ENCODE measurements at places on chromosomes 6 and 20.

DNA sequence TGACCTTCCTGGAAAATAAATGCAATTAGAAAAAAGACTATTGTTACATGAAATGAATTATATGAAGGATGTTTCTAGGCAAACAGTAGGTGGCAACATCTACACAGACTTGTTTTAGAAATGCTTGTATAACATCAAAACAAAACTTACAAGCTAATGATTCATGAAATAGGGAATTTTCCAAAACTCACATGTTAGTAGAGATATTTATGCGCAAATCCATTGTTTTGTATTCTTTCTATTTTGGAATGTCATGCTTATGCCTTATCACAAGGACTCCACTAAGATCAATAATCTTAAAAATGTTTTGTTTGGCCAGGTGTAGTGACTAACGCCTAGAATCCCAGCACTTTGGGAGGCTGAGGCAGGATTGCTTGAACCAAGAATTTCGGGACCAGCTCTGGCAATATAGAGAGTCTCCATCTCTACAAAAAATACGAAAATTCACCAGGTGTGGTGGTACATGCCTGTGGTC, 32.3 kb upstream of the LGSN start:
- DNase-seq: no peak

- DNase-seq: no peak
Observed at GRCh38 chr20:17594443-17594842, 24.6 kb downstream of the DSTN start.

GRCh38 chr20:57103146-57103800, 163.2 kb downstream of the BMP7 start:
- DNase-seq: no peak

DNA sequence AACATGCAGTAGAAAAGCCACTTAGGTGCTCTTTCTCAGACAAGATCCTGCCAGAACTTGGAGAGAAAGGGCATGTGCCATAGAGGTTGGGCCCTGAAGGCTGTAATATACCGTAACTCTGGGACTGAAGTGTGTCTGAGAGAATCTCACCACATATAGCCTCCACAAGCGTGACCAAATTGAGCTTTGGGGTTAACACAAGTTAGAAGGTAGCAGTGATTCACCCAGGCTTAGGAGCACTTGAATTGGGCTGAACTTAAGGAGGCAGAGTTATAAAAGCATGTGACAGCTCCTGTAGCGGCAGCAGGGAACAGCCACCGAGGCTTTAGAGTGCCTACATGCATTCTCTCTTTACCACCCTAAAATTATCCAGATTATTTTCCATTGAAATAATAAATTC, 361.6 kb downstream of the PHF3 start:
- no peak for DNase-seq

DNA sequence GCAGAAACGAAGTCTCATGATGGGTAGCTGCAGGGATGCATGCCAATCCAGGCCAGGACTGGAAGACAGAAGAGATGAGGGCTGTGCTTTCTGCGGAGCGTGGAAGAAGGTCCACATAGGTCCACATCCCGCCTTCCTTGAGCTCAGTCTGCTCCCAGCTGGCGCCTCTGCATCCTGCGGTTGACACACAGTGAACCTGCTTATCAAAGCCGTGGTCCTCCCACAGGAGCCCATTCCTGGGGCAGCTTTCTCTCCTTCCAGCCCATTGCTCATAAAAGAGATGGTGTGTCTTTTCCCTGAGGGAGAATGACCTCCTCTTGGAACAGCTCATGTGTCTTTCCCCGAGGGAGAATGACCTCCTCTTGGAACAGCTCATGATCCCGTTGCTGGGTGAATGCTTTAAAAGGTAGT, 225.4 kb downstream of the CDH4 start:
- no peak for DNase-seq

- no peak for DNase-seq
Observed at GRCh38 chr6:167968091-167968490, 29.4 kb upstream of the KIF25 start.

- no peak for DNase-seq
Observed at GRCh38 chr6:3402310-3403237, 54.3 kb downstream of the SLC22A23 start.

GRCh38 chr6:102623201-102623600, 1229.7 kb downstream of the GRIK2 start:
- DNase-seq: no peak

GRCh38 chr6:134134654-134135053, 82.2 kb upstream of the SLC2A12 start:
- DNase-seq: no peak

DNA sequence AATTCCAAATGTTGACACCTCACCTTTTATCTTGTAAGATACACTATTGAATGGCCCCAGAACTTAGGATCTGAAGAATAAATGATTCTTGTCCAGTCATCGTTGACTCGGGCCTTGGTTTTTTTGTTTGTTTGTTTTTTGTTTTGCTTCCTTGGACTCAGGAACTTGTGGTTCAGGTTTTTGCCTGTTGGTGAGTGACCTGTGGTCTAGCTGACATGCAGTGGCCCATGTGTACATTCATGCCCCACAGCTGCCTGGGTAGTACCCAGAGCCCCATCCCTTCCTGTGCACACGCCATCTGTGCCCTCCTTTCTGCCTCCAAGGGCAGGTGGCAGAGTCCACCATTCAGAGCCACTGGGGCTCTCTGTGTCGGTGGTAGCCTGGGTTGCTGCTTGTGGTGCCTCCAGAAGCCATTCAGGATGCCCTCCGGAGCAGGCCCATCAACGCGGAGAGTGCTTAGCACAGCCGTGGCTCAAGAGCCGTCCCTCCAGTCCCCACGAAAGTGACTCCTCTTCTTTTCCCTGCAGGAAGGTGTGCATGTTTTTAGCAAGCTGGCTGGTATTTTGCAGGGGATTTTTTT, 85.9 kb downstream of the SYNJ2 start:
- DNase-seq: no peak

DNA sequence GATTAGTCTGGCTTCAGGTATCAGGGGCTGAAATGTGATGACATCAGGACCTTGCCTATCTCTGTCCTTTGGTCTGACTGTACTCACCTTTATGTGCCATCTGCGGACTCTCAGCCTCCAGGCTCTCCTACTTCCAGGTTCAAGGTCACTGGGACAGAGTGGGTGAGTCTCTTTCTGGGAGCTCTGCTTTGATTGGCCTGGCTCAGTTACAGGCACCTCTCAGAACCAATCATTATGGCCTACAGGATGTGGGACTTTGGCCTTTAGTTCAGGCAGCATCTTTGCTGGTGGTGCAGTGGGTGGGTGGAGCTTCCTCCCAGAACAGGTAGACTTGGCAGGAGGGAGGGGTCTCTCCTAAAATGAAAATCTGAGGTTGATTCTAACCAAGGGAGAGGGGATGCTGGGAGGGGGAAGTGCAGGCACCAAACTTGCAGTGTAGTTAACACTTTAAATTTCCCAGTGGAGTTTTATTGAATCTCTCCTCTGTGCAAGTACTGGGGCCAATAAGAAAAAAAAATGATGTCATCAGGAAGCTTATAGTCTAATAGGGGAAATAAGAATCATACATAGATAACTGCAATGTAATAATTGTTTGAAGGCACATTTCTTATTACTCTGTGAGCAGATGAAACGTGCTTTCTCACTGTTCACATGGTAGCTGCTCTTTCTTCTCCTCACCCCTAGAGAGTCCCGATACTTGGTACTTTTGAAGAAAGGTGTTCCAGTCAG, 53.4 kb downstream of the SLC24A3 start:
- no peak for DNase-seq

GRCh38 chr6:125597411-125598253, 151.8 kb upstream of the HEY2 start:
- DNase-seq: peak; percentile 61

- no peak for DNase-seq
Observed at GRCh38 chr20:48281501-48281900, 496.2 kb upstream of the SULF2 start.

GRCh38 chr20:51311636-51312479, 230.7 kb downstream of the NFATC2 start:
- DNase-seq: no peak

DNA sequence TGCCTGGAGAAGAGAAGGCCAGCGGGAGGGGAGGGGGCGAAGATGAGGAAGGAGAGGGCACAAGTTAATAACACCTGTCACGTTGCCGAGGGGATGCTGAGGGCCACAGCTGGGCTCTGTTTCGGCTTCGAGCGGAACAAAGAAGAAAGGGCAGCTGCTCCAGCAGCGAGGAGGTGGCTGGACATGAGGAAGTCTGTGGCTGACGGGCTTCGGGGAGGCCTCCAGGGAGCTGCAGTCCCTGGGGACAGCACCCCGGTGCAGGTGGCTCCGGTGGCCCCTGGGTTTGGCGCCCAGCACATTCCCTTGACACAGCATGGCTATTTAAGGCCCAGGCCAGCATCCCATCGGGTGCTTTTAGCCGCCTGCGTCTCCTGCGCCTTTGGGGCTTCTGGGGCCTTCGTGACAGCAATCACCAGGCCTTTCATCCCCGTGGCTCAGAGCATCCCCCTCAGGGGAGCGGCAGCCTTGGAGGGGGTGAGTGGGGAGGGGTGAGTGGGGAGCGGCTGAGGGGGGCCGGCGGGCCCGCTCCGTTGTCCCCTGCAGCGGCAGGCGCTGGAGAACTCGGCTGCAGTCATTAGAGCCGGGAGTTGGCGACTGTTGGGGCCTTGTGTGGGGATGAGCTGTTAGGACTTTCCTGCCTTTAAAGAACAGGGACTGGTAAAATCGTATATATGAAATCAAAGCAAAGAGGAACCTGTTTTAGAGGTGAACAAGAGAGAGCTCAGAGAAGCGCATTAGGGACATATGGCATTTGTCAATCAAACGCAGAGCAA, 99.0 kb downstream of the TMEM242 start:
- DNase-seq: no peak
